ENCODE measurements at places on chromosomes 7 and 10.

DNA sequence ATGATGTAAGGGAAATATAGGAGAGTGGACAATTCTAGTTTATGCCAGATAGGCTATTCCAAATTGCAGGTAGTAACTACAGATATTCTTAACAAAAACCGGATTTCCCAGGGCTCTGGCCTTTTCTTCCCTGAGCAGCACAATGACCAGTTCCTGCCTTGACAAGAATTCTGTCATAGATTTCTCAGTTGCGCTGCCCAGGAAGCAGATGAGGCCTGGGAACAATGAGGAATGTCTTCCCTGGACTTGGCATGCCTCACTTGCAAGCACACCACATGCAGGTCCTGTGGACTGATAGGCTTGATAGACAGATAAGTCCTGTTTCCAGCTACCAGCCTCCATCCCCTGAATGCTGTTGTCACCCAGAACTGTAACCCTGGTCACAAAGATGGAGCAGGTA is 174.5 kb upstream of the PRSS58 start:
- DNase-seq = no peak

DNA sequence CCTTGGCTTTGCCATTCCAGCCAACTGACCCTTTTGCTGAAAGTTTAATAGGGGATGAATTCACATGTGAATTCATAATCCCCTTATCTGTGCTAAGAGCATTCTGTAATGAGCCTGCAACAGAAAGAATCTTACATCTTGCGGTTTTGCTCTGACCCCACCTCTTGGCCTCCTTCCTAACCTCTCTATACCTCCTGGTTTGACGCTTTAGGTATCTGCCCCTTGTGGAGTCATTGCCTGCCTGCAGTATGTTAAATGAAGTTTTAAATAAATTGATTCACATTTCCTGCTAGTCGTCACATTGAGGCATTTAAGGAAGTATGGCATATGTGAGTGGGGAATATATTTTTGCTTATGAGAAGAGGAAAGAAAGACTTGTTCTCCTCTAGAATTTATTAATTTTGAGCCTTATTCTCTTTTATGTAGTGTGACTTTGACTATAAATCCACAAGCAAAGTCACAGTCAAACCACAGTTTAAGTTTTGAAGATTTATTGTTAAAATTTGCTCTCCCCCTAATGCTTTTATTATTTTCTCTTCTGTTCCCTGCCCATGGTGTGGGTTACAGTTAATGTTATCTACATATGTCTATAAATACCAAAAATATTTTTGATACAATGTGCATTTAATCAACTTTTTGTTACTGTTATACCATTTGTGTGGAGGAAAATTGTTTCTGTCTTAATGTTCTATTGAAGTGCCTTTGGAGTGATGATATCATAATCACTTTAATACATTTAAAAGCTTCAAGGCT is 60.9 kb downstream of the LRMDA start:
- no peak for DNase-seq

DNA sequence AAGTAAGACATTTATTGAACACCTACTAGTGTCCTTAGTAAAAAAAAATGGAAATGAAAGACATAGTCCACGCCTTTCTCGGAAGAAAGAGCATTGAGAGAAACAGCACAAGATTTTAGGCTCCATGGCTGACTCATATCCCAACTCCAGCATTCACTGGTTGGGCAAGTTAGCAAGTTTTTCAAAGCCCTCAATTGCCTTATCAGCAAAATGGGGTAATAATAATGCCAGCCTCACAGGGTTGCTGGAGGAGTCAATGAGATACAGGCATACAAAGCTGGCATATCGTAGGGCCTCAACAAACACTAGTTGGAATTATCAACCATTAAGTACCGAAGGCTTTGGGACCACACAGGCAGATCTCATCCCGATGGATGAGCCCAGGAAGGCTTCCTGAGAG is 4.0 kb downstream of the HSPA12A start:
- no peak for DNase-seq

DNA sequence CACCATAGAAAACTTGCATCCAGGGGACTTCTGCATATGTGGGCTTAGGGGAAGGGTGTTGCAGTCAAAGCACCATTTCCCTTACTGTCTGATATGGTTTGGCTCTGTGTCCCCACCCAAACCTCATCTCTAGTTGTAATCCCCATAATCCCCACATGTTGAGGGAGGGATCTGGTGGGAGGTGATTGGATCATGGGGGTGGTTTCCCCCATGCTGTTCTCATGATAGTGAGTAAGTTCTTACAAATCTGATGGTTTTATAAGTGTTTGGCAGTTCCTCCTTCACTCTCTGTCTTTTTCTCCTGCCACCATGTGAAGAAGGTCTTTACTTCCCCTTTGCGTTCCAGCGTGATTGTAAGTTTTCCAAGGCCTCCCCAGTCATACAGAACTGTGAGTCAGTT is 177.4 kb downstream of the ADK start:
- DNase-seq = no peak

GRCh38 chr10:80861882-80862281 is 324.2 kb downstream of the SH2D4B start:
- no peak for DNase-seq

DNA sequence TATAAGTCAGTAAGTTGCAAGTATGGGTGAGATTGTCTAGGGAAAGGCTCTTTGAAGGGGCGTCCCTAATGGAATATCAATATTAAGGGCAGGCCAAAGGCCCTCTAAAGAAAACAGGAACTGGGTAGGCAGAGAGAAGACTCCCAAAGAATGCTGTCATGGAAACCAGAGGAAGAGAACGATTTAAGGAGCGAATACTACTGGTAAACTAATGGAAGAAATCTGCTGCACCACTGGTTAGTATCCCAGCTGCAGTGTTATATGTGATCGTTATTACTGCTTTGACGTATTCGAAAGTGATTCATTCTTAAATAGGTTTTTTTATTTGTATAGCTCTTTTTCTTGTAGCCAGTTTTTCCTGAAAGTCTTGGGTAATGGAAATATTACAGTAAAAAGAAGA is 1.3 kb downstream of the CASP2 start:
- DNase-seq = no peak

DNA sequence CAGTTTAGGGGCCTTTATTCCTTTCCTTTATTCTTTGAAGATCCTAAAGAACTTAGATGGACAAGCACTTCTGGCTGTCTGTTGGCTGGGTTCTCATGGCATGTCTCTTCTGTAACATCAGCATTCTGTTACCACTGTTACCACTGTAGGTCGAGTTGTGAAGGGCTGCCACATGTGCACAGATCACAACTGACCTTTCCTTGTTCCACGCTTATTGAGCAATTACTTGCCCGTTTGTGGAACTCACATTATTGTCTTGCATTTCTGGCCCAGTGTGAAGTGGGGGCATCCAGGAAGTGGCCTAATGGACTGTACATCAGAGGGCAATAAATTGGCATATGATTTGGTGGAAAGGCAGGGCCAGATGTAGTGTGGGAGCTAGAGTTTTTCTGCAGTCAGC is 23.7 kb downstream of the GBF1 start:
- no peak for DNase-seq

GRCh38 chr7:153638821-153639435 is 413.3 kb upstream of the DPP6 start:
- no peak for DNase-seq

DNA sequence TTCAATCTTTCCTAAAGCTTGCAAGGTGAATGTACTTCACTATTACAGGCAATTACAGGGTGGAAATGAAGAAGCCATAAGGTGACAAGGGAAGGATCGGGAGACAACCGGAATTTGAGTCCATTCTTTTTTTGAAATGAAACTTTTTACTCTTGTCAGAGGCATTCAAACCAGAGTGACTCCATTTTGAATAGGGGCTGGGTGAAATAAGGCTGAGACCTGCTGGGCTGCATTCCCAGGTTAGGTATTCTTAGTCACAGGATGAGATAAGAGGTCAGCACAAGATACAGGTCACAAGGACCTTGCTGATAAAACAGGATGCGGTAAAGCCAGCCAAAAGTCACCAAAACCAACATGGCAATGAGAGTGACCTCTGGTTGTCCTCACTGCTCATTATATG is 363.3 kb downstream of the TYW1 start:
- no peak for DNase-seq

DNA sequence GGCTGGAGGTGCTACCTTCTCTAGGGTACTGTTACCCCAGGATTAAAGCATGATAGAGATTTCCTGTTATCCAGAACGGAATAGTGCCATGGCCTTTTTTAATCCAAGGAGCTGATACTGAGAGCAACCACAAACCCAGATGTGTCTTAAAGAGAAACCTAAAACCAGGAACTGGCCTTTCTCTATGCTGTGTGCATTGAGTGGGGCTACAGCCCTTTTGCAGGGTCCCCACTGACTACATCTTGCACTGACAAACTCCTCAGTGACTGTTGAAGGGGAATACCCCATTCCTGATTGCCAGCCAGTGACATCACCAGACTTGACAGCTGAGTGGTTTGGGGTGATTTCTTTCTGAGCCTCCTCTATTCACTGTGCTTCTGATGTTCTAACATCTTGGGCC is 81.9 kb upstream of the CAPZA2 start:
- DNase-seq = no peak

DNA sequence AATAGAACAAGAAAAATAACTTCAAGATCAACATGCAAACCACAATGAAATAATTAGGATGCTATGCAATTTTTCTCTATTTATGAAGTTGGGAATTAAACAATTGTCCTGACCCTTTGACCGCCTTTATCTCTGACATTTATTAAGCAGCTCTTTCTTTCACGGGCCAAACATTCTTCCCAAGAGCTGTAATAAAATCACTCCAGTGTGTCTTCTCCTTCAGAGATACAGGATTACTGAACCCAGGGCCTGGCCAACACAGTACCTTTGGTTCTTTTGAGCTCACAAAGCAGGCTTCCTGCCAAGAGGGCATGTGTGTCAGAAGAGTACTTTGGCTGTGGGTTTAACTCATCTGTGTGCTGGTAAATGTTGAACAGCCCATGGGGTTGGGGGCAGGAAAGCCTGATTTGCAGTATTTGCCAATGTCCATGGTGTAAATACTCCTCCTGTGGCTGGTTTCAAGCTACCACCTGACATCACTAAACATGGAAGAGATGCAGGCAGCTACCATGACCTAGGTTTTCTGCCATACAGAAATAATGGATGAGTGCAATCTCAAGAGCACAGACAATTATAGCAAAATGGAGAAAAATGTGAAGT is 121.7 kb downstream of the FANK1 start:
- DNase-seq = no peak

DNA sequence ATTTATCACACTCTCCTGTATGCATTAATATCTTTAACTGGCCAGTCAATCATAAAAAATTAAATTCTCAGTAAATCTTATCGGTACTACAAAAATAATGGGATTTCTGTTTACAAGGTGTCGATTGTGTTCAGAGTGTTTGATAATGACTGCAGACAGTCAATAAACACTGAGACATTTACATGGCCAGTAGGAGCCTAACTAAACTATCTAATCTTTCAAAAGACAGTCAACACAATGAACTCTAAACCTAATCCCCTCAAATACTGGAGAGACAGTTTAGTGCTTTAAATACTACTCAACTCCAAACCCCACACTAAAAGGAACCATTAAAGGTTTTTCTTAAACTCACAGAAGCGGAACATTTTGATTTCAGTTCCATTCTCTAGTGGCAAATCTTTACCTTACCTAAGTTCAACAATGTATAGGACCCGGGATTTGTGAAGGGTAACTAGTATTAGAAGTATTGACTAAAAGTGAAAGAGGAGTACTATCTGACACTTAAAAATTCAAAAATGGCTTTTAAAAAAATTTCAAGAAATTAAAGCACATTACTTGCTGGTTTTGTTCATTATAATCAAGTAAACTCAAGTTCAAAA is 37.3 kb upstream of the EXOC6 start:
- no peak for DNase-seq

- no peak for DNase-seq
Observed at GRCh38 chr10:66538371-66538770, 387.5 kb upstream of the LRRTM3 start.

DNA sequence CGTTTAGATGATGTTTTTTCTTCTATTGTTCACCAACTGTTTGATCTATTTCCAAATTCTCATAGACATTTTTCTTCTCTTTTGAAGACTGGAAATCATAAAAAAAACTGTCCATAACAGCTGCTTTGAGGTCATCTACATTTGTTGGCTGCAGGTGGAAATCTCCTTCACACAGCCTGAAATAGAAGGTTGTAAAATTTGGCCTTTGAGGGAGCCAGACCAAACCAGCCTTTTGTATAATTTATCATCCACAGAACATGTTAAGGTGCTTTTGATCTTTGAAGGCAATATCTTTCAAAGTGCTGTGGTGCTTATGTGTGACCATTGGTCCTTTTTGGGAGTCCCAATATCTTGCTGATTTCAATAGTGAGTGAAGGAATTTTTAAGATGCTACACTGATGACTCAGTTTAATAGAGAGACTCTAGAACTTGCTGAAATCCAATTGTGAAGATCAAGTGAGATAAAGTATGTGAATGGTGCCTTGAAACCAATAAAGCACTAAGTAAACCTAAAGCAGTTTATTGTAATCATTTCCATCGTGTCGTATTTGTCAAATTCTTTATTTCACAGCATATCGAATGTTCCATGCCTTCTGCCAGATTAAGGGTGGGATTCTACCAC is 5.4 kb downstream of the FERD3L start:
- no peak for DNase-seq

DNA sequence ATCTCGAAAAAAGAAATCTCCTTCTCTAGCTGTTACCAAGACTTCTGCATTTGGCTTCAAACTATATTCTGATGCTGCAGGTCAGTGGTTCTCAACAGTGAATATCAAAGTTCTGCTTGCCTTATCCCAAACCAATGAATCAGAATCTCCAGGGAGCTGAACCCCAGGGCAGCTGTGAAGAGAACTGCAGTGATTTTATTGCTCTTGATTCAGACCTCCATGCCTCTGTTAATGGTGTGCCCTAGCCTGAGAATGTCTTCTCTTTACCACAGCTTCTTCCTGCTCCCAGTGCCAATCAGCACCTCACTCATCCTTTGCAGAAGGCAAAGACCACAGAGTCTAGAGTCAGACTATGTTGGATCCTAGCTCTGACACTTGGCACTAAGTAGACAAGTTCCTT is 46.2 kb upstream of the MRLN start:
- DNase-seq = no peak

GRCh38 chr10:80599424-80599847 is 61.7 kb downstream of the SH2D4B start:
- peak; percentile 69 for DNase-seq

GRCh38 chr7:77335581-77335980 is 80.6 kb downstream of the GSAP start:
- no peak for DNase-seq

DNA sequence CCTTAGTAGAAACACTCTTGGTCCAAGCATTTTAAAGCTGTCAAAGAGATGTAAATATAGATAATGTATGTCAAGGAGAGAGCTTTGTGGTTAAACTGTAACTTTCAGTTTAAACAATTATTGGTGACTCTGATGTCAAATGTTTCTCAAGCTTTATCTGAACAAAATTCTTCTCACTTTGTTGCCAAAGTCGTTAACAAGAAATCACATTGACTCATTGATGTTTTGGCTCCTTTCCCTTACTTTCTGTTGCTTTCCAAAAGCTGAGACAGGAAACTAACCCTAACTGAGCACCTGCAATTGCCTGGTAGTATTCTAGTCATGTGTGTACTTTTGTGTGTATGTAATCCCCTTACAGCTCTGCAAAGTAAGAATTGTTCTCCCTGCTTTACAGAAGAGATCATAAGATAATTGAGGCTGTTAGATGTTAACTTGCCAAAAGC is 108.5 kb downstream of the CFTR start:
- no peak for DNase-seq

GRCh38 chr7:92631850-92632487 is 41.8 kb upstream of the FAM133B start:
- no peak for DNase-seq

- no peak for DNase-seq
Observed at GRCh38 chr10:57959318-57960006, 308.2 kb downstream of the IPMK start.

- no peak for DNase-seq
Observed at GRCh38 chr7:114175125-114175524, 239.5 kb upstream of the FOXP2 start.
